A549 (cell line): ENCODE measurements at places on chromosomes 3 and 15.

- no peak for DNase-seq
These were observed 25.0 kb upstream of the ACAP2 start for GRCh38 chr3:195467641-195468390.

GRCh38 chr15:43150191-43150929, 17.0 kb downstream of the TMEM62 start:
- DNase-seq, result peak; percentile 55

DNA sequence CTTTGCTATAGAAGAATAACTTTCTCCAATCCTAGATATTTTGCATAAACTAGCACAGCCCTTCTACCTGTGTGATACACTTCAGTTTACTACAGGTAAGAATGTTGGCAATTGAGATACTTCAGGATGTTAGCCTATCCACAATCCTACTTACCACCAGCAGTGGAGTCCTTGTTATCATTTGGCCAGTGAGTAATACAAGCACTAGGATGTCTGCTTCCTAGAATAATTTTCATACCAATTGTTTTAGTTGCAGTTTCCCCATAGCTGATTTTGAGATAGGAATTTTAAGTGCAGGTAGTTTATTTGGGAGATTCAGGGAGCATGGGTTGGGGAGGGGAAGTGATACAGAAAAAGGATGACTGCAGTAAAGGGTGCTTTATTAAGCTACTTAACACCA, 147.2 kb downstream of the EPHA6 start:
- no peak for DNase-seq

- no peak for DNase-seq
These were observed 3.2 kb upstream of the BMF start for GRCh38 chr15:40111888-40112287.

DNA sequence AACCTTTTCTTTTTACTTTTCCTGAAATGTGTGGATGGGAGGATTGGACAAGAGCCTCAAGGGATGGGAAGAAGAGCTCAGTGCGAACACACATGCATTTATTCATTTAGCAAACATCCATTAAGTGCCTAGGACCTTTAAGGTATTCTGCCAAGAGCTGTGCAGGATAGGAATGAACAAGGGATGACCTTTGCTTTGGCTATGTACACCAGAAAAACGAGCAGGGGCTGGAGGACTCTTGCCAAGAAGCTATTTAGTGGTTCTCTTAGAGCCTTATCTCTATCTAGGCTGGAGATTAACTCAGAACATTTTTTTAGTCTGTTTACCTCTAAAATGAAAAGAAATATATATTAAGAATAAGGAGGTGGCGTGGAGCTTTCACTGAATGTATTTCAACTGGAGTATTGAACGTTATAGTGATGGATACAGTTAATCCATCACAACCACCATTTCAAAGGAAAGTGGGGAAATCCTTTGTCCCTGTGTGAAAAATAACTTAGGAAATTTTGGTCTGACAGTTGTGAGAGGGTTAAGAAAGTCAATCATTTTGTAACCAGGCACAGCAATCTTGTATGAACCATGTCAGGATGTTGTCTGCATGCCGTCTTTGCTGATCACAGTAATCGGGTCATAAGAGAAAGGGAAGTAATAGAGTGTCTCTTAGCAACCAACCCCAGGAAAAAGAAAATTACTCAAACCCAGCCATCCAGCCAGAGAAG, 279.0 kb downstream of the LPP start:
- no peak for DNase-seq

DNA sequence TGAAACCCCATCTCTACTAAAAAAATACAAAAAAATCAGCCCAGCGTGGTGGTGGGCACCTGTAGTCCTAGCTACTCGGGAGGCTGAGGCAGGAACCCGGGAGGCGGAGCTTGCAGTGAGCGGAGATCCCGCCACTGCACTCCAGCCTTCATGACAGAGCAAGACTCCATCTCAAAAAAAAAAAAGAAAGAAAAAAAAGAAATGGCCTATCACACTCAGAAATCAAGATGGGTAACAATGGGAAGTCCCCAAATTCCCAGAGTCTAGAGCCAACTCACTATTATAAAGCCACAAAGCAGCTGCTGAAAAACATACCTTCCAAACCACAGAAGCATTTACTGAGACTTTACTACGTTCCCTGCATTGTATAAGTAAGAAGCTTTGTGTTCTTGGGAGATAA, 7.5 kb downstream of the HDGFL3 start:
- no peak for DNase-seq

- no peak for DNase-seq
These were observed 1.9 kb downstream of the CD200 start for GRCh38 chr3:112334691-112335433.

- no peak for DNase-seq
These were observed 1.6 kb upstream of the DNAH12 start for GRCh38 chr3:57545636-57546268.

DNA sequence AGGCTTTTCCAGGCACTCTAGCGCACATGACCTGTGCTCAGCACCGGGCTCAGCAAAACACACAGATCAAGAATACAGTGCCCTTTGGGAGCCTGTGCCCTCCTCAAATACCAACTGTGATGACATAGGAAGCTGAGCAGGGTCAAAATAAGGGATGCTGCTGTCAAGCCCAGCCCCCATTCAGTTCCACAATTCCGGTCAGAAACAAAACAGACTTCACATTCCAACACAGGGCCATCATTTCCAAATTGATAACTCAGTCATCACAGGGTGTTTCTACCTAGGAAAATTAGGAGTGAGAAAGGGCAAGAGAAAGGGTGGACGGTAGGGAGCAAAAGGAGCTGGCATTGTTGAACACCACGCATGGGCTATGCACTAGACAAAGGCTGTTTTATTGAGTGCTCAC, 158.4 kb upstream of the CCDC54 start:
- no peak for DNase-seq

DNA sequence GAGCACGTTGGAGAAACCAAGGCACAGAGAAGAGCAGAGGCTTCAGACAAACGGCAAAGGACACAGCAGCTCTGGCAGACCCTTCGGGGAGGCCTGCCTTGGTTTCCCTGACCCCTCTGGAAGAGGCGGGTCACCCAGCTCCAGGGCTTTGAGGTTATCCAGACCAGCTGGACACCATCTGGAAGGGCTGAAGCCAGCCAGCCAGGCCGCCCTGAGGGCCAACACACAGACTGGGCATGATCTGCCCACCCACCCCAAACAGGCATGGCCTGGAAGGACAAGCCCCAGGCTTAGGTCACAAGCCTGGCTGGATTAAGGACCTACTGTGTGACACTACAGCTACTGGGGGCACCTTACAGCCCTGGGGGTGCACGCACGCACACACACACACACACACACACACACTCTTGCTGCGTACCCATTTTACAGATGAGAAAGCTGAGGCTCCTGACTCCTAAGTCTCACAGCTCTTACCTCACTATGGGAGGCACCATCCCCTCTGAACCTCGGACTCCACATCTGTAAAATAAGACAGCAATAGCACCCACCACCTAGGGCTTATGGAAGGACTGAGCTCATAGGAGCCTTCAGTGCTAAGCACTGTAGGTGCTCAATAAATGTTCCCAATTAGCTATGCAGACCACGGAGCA, 10.8 kb downstream of the PLXND1 start:
- no peak for DNase-seq

GRCh38 chr15:51132384-51133139, 37.9 kb upstream of the TNFAIP8L3 start:
- peak; percentile 55 for DNase-seq
